ENCODE measurements at places on chromosomes 7 and 10.

DNA sequence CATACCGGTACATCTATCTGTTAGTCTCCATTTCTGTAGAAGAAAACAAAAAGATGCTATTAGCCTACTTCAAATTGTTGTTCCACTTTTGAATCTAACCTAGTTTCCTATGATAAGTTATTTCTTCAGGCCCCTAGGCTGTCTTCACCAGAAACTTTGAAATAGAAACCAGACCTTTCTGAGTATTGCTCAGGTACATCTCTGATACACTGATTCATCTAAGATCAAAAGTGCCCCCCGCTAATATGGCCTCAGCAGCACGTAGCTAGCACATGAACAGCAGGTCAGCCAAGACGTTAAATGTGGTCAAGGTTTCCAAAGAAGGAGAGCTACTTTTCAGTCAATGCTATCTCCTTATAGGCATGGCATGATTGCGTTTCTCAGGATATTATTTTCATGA, 23.6 kb downstream of the CTAGE6 start:
- no peak for DNase-seq

- DNase-seq, result no peak
Observed at GRCh38 chr7:1668396-1669063, 1.5 kb upstream of the ELFN1 start.

DNA sequence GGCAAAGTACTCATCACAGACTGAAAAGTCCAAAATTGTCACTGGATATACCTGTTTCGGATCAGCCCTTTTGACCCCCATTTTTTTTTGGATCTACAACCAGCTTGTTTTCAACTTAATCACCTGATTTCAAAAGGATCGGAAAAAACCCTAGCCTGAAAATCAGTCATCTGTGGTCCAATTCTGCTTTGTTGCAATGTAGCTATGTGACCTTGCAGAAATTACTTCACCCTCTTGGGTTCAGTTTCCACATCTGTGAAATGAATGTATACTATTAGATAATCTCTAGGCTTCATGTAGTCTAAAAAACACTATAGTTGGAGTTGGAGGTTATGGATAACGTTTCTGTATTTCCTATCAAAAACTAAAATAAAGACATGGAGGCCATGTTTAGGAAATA, 37.1 kb downstream of the STEAP4 start:
- DNase-seq, result no peak

- no peak for DNase-seq
Observed at GRCh38 chr7:105429746-105430612, 41.3 kb upstream of the SRPK2 start.

Measured in right atrium auricular region (tissue), 2 donors.